ENCODE measurements at places on chromosomes 6 and 20.

DNA sequence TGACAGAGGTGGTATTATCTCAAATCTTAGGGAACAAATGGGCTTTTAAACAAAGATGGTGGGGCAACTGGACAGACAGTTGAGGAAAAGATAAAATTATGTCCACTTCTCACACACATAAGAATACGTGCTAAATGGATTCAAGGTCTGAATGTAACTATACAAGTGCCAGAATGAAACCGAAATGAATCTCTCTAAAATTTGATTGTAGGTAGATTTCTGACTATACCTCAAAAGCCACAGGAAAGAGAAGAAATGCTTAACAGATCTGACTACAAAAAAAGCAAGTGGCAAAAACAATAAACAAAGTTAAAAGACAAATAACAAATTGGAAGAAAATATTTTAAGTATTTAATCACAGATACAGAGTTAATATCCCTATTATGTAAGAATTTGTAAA, 182.7 kb upstream of the OLIG3 start:
- no peak for DNase-seq

DNA sequence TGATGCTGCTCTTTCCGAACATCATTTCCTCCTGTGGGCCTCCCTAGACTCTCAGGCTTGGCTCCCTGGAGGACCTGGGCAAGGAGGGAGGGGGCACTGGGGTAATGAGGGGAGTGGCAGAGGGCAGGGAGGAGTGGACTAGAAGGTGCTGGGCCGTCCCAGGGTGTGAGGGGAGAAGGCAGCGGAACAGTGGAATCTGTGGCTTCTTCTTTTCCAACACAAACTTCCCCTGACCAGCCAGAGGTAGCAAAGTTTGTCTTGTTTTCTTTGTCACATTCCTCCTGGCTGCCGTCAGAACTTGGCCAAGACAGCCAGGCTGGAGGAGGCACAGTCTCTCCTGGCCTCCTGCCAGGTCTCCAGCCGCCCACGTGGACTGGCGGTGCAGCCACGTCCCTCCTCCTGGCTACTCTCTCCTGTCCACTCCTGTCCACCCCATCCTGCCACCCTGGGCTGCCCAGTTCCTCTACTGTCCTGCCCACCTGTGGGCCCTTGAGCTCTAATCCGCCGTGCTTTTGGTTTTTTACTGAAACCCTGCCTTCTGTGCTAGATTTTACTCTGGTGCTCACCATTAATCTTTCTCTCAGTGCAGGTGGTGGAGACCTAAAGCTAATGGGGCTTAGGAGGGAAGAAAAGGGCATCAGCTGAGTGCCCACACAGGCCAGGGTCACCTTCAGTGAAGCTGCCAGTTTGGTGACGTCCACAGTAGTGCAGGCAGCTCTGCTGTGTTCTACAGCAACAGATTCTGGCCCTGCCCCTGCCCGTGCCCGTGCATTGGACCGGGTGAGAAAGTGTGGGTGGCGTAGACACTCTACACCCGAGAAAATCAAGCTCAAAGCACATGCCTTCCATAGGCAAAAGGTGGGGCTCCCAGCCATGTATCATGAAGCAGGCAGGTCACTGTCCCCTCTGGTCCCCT, 2.8 kb upstream of the CDSN start:
- DNase-seq: peak; percentile 95

- DNase-seq: no peak
Observed at GRCh38 chr6:108884211-108885059, 36.2 kb downstream of the ARMC2 start.

DNA sequence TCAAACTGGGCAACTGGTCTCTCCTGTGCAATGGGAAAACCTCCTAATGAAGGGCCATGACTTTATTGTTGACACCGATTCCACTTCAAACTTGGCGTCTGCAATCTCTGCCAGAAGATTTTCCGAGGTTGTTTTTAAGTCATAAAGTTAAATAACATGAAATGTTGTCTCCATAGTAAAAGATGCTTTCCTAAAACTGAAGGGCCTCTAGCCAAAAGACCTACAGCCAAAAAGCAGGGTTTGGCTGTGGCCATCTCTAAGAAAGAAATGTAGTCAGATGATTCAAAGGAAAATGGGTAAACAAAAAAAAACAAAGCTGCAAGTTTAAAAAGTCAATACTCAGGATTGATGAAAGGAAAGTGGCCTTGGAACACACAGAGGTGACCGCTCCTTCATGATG, 14.1 kb downstream of the CD93 start:
- DNase-seq: no peak

DNA sequence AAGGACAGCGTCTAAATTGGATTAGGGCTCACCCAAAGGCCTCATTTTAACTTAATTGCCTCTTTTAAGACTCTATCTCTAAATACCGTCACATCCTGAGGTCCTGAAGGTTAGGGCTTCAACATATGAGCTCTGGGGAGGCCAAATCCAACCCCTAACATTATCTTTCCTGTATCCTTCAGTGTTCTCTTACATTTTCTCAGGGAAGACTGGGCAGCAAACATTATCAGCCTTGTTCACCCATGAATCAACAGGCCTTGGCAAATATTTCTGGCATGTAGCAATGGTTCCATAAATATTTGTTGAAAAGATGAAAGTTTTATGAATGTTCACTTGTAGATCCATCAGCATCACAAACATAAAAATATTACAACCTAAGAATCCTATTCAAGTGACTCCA, 24.6 kb upstream of the FOXF2 start:
- DNase-seq: peak; percentile 11

GRCh38 chr6:94217836-94218235, 798.5 kb upstream of the EPHA7 start:
- DNase-seq: no peak

DNA sequence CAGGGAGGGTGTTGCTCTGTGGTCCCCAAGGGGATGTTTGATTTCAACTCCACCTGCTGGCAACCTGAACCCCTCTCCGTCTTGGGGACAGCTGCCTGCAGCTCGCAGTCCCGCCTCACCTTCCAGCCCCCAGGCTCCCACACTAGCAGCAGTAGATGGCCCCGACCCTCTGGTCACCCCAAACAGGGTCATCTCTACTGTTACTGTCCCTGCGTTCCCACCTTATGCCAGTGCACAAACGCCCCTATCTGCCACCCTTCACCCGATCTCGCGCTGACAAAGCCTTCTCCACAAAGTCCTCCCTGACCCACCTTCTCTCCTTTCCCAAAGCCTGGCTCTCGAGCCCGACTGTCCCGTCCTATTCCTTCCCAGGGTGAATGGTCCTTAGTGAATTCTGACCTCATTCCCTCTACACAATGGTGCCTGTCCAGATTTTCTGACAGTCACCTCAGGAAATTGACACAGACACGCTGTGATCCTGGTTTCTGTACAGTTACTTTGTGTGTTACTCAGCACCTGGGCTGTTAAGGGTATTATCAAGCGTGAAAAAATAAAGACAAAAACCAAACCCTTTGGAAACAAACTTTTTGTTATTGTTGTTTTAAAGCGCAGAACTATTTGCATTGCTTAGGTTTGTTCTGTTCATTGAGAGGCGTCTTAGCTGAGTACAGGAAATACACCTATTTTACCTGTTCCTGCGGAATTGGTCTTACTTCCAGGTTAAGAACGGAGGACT, 728 bp downstream of the FUT9 start:
- DNase-seq: no peak

- DNase-seq: no peak
Observed at GRCh38 chr20:40592941-40593340, 96.1 kb downstream of the MAFB start.

GRCh38 chr20:48951646-48952045, 30.1 kb downstream of the ARFGEF2 start:
- DNase-seq: no peak

DNA sequence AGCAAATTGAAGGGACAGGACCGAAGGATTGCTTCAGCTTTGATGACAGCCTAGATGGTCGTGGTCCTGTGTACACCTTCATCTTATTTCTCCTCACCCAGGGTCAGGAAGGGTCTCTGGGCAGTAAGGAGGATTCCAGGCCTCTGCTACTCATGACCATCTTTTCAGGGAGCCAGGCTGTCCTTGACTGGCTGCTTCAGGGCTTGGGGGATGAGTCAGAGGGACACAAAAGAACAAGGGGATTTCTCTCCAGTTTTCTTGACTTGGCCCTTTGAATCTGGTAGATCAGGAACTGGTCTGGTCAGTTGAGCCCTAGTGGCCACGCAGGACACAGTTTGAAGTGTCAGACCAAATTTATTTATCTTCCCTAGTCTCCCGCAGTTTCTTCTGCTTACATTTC, 402.1 kb upstream of the CHD6 start:
- no peak for DNase-seq

DNA sequence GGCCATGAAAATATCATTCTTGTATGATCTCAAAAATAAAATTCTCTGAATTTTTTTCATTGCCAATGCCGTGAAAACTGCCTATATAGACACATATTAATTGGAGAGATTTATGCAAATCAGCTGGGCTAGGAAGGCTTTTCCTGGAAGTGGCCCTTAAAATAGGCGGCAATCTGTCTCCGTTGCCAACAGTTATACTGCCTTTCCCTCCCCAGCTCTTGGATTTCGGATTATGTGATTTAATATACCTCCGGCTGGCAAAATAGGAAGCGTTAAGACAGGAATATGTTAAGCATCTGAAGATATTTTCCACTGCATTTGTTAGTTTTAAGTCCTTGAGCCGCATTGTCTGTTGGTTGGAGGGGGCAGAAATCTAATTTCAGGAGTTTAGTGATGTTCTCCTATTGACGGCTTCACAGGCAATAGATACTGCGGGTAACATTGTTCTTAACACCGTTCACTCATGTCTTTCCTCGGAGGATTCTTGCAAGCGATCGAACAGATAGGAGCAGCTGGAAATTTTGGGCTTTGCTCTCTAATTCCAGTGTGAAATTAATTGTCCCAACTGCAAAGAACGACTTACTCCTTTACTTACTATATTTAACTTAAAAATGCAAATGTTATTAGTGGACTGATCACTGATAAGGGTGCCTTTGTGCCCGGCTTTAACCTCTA, 113.3 kb downstream of the LINC00237 start:
- no peak for DNase-seq

DNA sequence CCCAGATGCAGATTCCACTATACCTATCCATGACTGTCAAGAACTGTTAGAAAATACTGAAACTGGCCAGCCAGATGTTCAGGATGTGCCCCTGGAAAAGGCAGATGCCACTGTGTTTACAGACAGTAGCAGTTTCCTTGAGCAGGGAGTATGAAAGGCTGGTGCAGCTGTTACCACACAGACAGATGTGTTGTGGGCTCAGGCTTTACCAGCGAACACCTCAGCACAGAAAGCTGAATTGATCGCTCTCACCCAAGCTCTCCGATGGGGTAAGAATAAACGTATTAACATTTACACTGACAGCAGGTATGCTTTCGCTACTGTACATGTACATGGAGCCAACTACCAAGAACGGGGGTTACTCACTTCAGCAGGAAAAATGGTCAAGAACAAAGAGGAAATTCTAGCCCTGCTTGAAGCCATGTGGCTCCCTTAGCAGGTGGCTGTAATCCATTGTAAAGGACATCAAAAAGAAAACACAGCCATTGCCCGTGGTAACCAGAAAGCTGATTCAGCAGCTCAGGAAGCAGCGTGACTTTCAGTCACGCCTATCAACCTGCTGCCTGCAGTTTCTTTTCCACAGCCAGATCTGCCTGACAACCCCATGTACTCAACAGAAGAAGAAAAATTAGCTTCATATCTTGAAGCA, 459.7 kb upstream of the HTR1E start:
- DNase-seq: no peak

DNA sequence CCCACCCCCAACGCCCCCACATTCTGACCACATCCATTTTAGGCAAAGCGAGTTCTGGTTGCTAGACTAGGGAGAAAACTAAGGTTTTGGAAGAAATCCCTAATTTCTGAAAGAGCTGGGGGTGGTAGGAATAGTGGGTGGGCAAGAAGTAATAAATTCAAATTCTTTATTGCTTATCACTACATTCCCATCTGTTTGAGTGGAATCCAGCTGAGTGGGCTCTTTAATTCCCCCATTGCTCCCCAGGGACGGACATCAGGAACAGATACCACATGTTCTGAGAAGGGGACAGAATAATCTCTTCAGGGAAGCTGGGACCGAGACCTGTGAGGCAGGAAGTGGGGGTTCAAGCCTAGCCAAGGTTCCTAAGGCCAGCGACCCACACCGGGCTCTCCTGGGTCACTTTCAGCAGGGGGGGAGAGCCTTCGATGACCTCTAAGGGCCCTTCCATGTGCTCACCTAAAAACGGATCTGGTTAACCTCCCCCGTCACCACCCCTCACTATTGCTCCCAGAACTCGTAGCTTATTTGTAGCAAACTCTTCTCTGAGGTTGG, 42.3 kb upstream of the MRPS10 start:
- DNase-seq: no peak

GRCh38 chr6:20204512-20204894, 7.8 kb downstream of the MBOAT1 start:
- no peak for DNase-seq

GRCh38 chr20:32116079-32116521, 6.6 kb downstream of the TM9SF4 start:
- DNase-seq: peak; percentile 44

- DNase-seq: peak; percentile 52
Observed at GRCh38 chr6:133741375-133741861, 147.5 kb upstream of the TCF21 start.

DNA sequence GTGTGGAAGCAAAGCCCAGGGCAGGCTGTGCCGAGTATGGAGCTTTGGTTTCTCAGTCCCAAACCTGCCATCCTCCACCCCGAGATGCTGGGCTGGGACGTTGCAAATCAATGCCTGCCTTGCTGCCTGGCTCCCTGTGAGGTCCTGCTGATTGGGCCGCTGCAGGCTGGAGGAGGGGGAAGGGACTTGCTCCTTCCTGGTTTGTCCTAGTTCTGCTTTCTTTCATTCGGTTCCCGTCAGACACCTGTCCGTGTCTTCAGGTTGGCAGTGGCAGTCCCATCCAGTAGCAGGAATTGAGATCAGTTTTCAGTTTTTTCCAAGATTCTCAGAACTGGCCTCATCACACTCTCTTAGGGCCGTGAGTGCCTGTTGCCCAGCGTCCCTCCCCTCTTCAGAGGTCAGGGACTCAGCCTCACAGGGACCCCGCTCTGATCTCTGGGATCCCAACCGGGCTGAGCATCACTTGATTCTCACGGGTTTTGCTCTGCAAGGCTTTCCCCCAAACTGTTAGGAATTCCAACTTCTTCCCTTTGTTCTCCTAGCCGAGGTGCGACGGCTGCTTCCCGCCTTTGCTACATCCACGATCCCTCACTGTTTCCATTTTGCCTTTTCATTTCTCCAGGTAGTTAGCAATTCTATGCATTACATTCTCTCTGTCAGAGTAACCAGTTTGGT, 24.2 kb upstream of the TAGAP start:
- DNase-seq: no peak

DNA sequence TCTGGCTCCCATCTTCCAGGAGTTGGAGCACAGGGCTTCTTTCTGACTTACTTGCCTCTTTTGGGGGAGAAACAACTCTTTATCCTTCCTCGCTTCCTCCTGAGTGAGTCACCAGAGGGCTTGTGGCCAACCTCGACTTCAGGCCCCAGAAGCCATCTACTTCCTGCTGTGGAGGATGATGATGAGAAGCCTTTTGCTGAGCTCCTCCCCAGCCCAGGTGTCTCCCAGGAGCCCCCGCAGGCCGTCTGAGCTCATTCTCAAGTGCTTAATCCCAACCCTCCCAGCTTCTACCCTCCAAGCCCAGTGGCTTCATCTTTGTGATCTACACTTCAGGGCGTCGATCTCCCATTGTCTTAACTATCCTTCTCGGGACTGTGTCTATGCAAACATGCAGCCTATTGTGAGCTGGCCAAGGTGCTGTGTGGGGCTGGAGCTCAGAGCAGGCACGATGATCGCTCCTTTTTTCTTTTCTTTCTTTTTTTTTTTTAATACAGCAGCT, 27.9 kb downstream of the SDCBP2 start:
- peak; percentile 77 for DNase-seq

All from iris pigment epithelial cell (primary cell).